CD8-positive, alpha-beta memory T cell (primary cell): ENCODE measurements at places on chromosomes 2 and 18. TPM values are rescaled to one million over a fixed set of nuclear protein-coding genes. Genes with fewer than 3 reads are reported as not detected.

DNA sequence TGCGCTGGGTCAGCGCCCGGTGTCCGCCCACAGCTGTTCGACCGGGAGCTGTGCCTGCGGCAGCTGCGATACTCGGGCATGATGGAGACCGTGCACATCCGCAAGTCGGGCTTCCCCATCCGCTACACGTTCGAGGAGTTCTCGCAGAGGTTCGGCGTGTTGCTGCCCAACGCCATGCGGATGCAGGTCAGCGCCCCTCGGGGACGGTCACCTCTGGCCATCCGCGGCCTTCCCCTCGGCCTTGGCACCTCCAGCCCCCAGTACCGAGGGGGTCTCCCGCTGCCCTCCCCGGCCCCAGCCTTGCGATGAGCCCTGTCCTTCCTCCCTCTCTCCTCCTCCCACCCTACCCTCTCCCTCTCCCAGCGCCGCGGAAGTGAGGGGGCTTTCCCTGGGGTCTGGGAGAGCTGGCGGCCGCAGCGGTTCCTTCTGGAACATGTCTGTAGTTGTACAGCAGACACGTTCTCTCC is 53.2 kb upstream of the GPR17 start:
- no peak for DNase-seq

DNA sequence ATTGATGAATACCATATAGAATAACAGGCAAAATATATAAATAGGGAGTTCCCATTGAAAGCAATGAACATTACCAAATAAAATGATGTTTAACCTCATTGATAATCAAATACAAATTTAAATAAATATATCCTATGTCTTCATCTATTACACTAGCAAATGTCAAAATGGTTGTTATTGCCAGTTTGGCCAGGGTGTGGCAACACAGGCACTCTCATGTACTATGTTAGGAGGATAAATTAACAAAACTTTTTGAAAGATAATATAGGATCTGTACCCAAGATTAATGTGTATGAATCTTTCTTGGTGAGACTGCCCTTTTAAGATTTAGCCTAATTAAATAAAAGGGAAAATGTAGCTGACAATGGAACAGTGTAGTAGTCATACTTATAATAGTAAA is 659.3 kb downstream of the ERBB4 start:
- DNase-seq: no peak

CYS1 gene
- 0.07 TPM for polyA plus RNA-seq

DNA sequence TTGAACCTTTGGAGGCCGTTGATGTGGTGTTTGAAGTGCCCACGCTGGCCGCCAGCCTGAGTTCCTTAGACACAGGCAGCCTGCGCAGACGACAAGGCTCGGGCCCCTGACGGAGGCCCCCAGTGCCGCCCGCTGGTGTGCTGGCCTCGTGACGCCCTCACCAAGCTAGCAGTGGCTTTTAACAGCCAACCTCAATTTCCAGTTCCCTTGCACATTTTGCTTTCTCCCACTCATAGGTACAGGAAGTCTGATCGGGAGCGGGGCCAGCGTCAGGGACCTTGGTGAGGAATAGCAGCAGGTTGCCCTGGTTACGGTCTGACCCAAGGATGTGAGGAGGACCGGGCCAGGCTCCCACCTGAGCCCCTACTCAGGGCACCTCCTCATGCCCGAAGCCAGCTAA is 207.6 kb upstream of the RAB12 start:
- no peak for DNase-seq

- peak; percentile 86 for DNase-seq
These were observed 64.9 kb downstream of the DNMT3A start for GRCh38 chr2:25276569-25277465.

GRCh38 chr18:5295231-5295920 is at the start of gene ZBTB14:
Gene ZBTB14, minus strand, starts transcription at chr18:5295726. Its CDS starts 2,480 bp downstream, at chr18:5293246.
- peak; percentile 83 for DNase-seq

- no peak for DNase-seq
These were observed 170.1 kb downstream of the INHBB start for GRCh38 chr2:120515759-120516678.

- DNase-seq: no peak
These were observed 65.0 kb downstream of the UXS1 start for GRCh38 chr2:106129150-106129549.

DNA sequence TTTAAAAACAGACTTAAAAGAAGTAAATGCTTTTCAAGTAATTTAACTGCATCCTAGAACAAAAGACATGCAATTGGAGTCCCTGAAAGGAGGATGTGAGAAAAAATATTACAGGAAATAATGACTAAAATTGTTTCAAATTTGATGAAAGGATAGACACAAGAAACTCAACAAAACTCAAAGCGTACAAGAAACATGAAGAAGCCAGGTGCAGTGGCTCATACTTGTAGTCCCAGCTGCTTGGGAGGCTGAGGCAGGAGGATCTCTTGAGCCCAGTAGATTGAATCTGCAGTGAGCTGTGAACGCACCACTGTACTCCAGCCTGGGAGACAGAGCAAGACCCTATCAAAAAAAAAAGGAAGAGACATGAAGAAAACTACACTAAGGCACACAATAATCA is 118.1 kb upstream of the SLC39A10 start:
- no peak for DNase-seq

DNA sequence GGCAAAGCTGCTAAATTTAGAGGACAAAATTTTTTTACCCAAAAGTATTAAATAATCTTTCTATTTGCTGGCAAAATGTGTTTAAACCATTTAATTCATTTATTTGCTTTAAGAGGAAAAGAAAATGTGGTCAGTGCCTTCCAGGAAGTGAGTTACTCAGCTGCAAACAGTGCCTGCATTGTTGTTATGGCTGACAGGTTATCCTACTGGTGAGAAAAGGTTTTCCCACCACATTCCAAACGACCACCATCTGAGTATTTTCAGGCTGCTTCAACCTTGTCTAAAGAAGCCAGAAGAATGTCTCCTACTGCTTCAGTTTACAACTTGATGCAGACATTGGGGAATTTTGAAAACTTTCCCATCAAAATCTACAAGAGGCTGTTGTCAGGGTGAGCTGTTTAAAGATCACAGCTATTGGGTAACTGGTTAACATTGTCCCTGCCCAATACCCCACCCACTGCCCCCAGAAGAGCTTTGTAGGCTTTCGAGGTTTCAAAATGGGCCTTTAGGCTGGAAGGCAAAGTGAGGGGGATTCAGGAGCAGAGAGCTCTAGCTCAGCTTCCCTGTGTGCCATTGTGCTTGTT is 461.3 kb upstream of the FANCL start:
- DNase-seq: no peak

DNA sequence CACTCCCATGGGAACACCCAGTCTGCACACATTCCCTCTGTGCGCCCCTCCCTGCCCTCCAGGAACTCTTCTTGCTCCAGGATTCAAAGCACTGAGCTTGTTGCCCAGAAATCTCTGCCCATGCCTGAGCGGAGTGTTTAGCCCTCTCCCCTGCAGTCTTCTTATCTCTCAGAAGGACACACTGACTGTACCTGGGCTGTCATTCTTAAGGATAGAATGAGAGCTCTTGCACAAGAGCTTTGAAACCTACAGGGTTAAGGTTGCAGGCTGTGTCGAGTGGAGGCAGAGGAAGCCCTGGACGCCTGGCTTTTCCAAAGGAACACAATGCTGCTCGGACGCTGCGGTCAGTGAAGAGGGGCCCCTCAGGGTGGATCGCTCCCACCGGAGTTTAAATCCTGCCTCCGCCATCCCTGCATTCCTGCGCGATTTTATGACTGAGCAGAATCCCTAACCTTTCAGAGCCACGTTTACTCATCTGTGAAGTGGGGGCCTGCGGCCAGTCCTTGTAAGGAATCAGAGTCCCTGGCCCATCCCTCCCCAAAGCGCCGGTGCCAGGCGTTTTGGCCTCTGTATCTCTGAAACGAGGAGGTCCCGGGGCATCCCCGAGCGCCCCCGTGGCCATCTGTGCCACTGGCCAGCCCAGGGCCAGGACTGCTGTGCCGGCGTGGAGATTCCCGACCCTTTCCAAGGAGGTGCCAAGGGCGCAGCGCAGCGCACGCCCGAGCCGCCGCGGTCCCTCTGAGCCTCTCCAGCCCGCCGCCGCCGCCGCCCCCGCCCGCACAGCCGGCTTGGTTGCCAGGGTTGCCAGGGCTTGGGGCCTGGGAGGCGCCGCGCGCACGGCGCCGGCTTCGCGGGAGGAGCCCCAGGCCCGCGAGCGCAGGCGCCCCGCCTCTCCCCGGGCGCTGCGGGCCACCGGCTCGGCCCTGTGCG is 58.9 kb downstream of the FAM168B start:
- DNase-seq: no peak

SAG gene
- not detected for polyA plus RNA-seq

BOK gene
- not detected for polyA plus RNA-seq
